A549 treated with AZD2906 at 1 μM for 4 hours (cell line): ENCODE measurements at places on chromosomes 2 and 18. TPM values are rescaled to one million over a fixed set of nuclear protein-coding genes. Genes with fewer than 3 reads are reported as not detected.

Gene TMEM200C
- total RNA-seq = 0.01 to 0.05 TPM in 2 of 5 replicates, not detected in the others

Gene CFAP65
- total RNA-seq = 0.11 to 0.32 TPM (median 0.17 TPM) in 5 replicates

Gene SMYD5
- 49.3 to 56.8 TPM (median 54.0 TPM) in 5 replicates for total RNA-seq

Gene SNED1
- 0.53 to 1.5 TPM (median 1.1 TPM) in 5 replicates for total RNA-seq

Gene DLGAP1
- total RNA-seq = 0.01 to 0.06 TPM in 2 of 5 replicates, not detected in the others

Gene EVX2
- total RNA-seq = 0.01 TPM in 1 of 5 replicates, not detected in the others

Gene CAPN14
- 0.01 to 0.04 TPM (median 0.03 TPM) in 5 replicates for total RNA-seq

Gene CYBRD1
- total RNA-seq = 24.8 to 32.5 TPM (median 30.7 TPM) in 5 replicates

Gene CLEC4F
- not detected in 5 replicates for total RNA-seq
